MCF 10A (cell line): ENCODE measurements at places on chromosomes 16 and 17. TPM values are rescaled to one million over a fixed set of nuclear protein-coding genes. Genes with fewer than 3 reads are reported as not detected.
A peak's percentile ranks its signal among the peaks of the same experiment; 100 is the strongest.

EME1 gene
- 6.0 and 6.7 TPM in 2 replicates for total RNA-seq

KRTAP9-8 gene
- total RNA-seq: not detected in 2 replicates

PRPSAP2 gene
- 33.6 and 35.8 TPM in 2 replicates for total RNA-seq

SLFN12 gene
- total RNA-seq: 6.3 and 8.0 TPM in 2 replicates

DNA sequence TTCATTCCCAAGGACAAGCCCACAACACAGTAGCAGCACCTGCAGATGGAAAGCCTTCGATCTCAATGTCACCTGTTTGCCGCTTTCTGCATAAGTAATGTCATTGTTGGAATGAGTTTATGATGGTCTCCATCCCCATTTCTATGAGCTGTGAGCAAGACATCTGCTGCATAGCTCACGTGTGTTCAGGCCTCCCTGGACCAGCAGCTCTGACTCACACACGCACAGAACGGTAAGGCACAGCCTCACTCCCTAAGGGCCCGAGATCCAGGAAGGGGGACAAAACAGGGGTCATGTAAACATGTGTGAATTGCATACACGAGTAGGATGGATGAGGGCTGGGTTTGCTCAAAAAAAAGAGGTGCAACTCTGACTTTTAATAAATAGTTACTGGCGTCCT is 223.1 kb downstream of the SOX9 start:
- no peak overlapping the region for H3K4me3 ChIP-seq
- no peak overlapping the region for H3K27ac ChIP-seq
- no peak for DNase-seq
- no peaks in the 10 kb centered on the region for H3K36me3 ChIP-seq
- H3K4me1 ChIP-seq: peaks cover 15% of the 10 kb centered on the region
- H3K27me3 ChIP-seq: no peaks in the 10 kb centered on the region

DNA sequence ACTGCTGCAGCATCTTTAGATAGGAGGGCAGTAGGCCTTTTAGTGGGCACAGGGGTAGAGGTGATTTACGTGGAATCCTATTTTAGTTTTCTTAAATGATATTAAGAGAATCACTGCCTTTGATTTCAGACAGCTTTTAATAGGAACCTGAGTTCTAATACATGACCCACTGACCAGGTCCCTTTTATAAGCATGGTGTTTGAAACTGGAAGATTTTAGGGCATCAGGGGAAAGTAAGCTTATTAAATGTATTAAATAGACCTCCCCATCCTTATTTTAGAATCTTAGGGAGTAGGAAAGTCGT is 2.0 kb downstream of the MSL1 start:
- no peak for DNase-seq
- peak overlapping the region; percentile 72 for H3K27ac ChIP-seq
- H3K4me3 ChIP-seq: peak overlapping the region; percentile 99
- H3K27me3 ChIP-seq: no peaks in the 10 kb centered on the region
- H3K4me1 ChIP-seq: peaks cover 20% of the 10 kb centered on the region
- peaks cover 57% of the 10 kb centered on the region for H3K36me3 ChIP-seq

GRCh38 chr16:56115817-56116576 is 75.3 kb upstream of the GNAO1 start:
- no peak for DNase-seq
- H3K27me3 ChIP-seq: peaks cover 84% of the 10 kb centered on the region
- no peak overlapping the region for H3K4me3 ChIP-seq

GRCh38 chr17:61402978-61403800 is 3.5 kb downstream of the TBX2 start:
- no peaks in the 10 kb centered on the region for H3K27me3 ChIP-seq
- no peak overlapping the region for H3K4me3 ChIP-seq
- no peak overlapping the region for H3K27ac ChIP-seq
- no peaks in the 10 kb centered on the region for H3K4me1 ChIP-seq
